ENCODE measurements at places on chromosomes 11 and 22.

- no peak for DNase-seq
Observed at GRCh38 chr11:131246663-131247062, 123.8 kb upstream of the NTM start.

GRCh38 chr11:70192666-70193410, 10.3 kb upstream of the FADD start:
- DNase-seq, result no peak

DNA sequence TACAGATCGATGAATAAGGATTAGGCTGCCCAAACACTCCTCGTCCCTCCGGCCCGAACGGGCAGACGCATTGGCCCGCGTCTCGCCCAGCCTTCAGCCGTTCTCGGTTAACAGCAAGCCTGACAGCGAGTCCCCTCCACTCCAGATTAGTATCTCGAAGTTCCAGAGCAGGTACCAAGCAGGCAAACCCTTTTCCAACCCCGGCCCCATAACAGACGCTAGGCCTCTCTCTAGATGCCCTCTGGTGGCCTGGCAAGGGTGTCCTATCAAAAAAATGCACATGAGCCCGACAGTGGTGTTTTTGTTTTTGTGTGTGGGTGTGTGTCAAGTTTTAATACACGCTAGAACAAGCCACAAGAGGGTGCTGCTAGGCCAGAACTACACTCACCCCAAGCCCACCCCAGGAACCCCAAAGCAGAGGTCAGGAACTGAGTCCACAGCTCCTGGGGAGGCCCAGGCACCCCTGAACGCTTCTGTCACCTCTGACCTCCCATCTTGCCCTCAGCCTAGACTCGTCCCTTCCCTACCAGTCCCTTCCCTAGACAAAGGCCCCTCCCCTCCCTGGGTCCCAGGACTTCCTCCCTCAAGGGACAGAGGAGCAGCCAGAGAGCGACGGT, 658 bp upstream of the ARFGAP2 start:
- no peak for DNase-seq

DNA sequence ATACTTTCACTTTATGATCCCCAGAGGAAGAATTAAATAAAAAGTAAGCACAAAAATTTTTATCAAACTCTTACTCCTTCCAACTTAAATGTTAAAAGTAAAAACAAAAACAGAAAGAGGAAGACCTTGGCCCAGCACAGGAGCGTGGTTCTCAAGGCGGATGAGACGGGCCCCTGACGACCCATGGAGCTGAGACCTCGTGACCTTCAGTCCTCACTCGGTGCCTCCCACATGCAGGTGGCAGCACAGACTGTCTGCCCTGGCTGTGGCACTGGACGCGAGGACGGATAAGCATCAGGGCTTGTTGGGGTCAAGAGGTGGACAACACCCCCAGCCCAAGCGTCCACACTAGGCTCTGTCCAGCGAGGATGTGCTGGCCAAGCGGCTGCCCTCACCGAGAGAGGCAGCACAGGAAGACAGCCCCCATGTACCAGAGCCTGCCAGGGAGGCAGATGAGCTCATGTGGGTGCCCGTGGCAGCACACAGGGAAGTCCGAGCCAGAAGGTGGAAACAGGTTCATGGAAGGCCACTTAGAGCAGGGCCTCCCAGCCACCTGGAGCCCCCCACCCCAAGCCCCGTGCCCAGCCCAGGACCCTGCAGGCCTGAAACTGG, 1389.8 kb downstream of the TBC1D22A start:
- DNase-seq, result no peak

DNA sequence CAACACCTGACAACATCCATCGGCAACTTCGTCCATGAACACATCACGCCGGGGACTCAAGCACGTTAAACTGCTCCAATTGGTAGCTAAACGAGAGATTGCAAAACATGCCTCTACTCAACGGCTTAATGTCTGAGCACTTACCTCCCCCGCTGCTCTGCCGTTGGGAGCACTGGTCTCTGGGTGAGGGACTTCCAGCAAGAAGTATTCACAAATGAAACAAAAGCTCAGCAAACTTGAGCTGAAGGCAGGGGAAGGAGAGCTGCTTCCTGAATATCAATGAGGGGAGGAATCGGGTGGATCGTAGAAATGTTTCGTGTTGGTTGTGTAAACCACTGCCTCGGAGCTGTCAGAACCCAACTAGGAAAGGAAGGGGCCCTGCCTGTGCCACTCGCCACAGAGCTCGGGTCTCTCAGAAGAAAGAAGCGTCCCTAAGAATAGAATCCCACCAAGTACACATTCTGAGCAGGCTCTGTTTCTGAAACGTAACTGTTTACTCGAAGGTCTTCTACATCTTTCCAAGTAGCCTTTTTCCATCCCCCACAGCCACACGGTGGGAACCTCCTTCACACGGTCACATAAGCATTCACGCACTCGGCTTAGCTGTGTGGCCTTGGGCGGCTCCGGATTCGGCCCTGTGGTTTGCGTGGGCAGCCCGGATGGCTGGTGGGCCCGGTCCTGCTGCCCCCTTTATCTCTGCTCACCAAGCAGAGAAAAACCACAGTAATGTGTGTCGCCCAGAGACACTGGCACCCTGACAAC, at the start of gene MLC1:
Gene MLC1 (minus strand): TSS at position 216 of the 762 bp plus-strand sequence. CDS start 524 bp downstream, outside the sequence.
- DNase-seq, result no peak

- DNase-seq, result no peak
Observed at GRCh38 chr11:30938171-30938570, 352.0 kb upstream of the MPPED2 start.

- DNase-seq, result no peak
Observed at GRCh38 chr11:33554219-33554618, 146.4 kb downstream of the C11orf91 start.

DNA sequence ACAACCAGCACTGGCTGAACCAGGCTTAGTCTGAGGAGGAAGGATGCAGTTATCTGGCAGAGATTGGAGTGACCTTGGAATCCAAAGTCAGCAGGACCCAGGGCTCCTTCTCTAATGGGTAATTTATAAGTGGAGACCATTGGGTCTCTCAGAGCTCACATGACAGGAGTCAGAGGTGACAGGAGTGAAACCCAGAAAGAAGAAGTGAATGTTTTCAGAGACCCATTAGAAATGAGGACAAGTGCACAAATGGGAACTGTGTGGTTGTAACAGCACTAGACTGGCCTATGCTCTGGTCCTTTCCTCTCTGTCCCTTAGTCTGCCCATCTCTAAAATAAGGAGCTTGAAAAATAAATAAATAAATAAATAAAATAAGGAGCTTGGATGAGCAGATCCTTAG, 107.4 kb downstream of the SERGEF start:
- no peak for DNase-seq

- no peak for DNase-seq
Observed at GRCh38 chr22:18050065-18050464, 25.7 kb upstream of the MICAL3 start.

GRCh38 chr11:105034813-105035620, at the start of gene CASP1:
CASP1 (minus strand) TSS chr11:105035144; CDS start chr11:105035113, 31 bp downstream.
- no peak for DNase-seq

- DNase-seq, result no peak
Observed at GRCh38 chr11:68090706-68091105, 30.5 kb downstream of the CHKA start.

DNA sequence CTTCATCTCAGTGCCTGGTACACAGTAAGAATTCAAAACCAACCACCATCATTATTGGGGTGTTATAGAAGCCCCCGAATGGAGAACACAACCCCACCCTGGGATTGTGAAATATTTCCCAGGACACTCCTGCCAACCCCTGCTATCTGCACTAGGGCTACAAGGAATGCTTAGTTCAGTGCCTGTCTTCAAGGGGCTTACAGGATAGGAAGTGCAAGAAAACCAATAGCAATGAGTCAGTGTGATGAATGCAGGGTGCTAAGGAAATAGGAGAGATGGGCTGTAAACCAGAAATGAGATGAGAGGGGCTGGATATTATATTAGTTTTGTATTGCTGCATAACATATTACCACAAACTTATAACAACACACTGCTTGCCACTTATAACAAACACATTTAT, 965 bp upstream of the ASCC2 start:
- no peak for DNase-seq

DNA sequence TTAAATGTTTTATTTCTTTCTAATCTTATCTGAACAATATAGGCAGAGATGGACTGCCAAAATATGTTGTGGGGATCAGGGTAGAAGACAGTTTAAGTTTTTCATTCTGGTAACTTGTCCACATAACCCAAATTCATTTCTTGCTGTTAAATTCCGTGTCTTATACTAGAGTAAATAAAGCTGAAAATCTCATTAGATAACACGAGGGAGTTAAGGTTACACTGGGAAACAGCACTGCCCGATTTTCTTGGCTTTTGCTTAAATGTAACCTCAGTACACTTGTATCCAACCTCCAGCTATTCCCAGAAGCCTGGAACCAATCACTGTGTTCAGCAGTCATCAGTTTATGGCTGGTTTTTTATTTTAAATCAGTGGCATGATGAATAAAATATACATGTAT, 48.2 kb downstream of the MICAL3 start:
- DNase-seq, result no peak

DNA sequence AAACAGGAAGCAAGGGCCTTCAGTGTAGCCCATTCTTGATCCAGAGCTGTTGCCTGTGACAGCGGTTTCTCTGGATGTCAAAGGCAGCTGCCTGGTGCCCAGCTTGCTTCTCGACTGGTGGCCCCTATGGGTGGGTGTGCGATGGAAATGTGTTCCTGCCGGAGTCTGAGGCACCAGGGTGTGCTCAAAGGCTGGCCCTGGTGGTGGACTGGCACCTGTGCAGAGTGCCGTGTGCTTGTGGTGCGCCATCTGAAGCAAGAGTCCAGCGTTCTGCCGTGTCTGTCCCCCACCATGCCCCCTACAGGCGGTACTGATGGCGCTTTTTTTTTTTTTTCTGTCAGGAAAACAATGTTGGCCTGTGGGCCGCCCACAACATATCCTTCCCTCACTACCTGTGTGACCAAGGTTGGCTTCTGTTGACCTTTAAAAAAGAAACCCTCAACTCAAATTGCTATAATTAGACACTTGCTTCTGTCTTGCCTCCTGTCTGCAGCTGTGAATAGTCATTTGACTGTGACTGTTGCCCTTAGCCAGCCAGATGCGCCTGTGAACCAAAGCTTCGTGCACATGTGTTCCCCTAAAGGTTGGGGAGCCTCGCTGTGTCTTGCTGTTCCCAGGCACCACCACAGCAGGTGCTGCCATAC, 4.7 kb upstream of the RANBP1 start:
- DNase-seq, result no peak

DNA sequence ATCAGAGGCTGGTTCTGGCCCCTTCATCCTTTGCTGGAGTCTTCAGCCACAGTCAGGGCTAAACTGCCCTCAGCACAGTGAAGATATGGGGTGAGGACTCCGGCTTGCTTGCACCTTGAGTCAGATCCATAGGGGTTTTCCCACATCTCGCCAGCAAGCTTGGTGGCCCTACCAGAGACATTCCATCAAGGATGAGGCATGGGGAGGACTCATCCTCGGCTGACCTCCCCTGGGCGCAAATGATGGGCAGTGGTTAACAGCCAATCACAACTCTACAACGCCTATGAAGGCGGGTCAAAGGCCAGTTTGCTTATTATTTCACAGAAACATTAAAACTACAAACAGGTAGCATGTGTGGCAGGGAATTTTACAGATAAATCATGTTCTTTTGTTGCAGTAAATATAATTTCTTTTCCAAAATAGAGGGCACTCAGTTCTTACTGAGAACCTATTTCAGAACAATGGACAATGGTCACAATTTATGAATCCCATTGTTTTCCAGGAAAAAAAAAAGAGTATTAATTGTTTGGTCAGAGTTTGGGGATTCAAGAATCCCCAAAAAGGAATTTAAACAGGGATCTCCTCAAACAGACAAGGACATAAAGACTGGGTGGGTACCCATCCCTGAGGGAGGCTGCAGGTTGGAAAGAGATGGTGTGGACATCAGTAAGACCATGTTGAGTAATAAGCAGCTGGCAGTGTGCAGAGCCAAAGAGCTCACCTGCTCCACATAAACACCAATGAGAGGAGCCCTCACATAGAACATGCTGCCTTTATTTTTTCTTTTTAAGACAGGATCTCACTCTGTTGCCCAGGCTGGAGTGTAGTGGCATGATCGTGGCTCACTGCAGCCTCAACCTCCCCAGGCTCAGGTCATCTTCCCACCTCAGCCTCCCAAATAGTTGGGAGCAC, 14.8 kb downstream of the PLAAT3 start:
- no peak for DNase-seq

GRCh38 chr11:10878408-10879214, 20.8 kb upstream of the ZBED5 start:
- DNase-seq, result peak; percentile 23

GRCh38 chr22:17548010-17548755, 15.1 kb upstream of the SLC25A18 start:
- no peak for DNase-seq

GRCh38 chr22:22181341-22181850, 63.2 kb upstream of the VPREB1 start:
- no peak for DNase-seq

DNA sequence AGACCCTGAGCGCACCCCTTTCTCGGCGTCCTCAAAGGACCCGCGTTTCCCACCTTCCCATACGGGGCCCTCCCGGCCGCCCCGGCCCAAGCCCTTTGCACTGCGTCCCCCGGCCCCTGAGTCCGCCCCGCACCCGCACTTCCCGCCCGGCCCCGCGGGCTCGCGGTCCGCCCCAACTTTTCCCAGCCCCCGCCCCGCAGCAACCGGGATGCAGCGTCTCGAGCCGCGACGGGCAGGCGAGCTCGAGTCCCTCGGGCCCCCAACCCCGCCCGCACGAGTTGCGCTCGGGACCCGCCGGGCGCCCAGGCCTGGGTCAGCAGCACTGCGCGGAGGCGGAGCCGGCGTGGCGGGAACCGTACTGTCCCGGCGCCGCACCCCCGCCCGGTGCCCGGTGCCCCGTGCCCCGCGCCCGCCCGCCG, 371 bp downstream of the SMCO4 start:
- no peak for DNase-seq

DNA sequence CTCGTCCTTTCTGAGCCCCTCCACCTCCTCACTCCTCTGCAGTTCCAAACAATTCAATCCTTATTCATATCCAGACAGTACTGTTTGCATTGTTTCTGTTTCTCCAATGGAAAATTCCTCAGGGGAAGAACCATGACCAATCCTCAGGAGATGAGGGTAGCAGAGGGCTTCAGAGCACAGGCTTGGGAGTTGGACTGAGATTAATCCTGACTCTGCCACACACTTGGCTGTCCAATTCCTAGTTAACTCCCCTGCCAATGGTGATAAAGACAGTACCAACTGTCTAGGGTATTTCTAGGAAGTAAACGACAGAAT, 58.0 kb downstream of the MICAL3 start:
- DNase-seq, result no peak

DNA sequence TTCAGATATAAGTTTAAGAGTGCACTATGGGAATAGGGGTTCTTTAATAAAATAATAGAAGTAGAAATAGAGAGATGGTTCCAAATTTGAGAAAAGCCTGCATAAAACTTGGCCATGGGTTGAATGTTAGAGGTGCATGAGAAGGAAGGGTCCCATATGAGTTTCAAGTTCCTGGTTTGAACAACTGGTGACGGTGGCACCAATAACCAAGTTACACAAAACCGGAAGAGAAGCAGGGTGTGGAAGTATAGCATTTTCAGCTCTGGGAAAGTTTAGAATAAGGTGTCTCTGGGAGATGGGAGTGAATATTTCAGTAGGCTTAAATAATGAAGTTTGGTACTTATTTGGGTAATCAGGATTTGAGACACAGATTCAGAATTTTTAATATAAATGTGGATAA, 2.4 kb downstream of the CASP1 start:
- no peak for DNase-seq

GRCh38 chr11:99548264-99548663, 527.5 kb downstream of the CNTN5 start:
- DNase-seq, result no peak

GRCh38 chr11:84398017-84398626, 1112.0 kb upstream of the CCDC90B start:
- peak; percentile 43 for DNase-seq
